Esophagus squamous epithelium (tissue), 5 donors: ENCODE measurements at places on chromosomes 5 and 9.

GRCh38 chr9:109886041-109886440 is 106.0 kb downstream of the PALM2AKAP2 start:
- no peak for DNase-seq
- no peak overlapping the region for H3K4me3 ChIP-seq

- no peaks in the 10 kb centered on the region for H3K27me3 ChIP-seq
- peak overlapping the region; percentile 80 for H3K4me3 ChIP-seq
These were observed 791 bp downstream of the SLC2A8 start for GRCh38 chr9:127397646-127398274.

DNA sequence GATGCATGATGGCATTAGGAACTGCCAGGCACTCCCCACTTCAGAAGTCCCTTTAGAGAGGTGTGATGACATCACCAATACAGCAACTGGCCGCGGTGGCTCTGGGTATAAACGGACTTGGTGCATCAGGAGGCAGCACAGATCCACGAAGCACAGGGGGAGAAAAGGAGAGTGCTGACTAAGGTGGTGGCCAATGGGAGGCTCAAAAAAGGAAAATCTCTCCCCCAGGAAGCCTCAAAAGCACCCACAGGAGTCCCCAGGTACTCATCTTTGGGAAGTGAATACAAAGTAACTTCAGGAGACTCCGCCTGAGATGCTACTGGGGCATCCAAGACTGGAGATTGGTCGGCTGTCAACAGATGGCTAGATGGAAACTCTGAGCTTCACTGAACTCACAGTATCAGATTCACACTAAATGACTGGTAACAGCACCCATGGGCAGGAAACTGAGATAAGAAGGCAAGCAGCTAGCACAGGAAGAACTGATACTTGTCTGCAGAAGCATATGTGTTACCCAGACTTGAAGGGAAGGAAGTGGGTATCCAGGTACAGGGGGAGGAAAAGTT is 7.6 kb downstream of the TTC39B start:
- H3K27me3 ChIP-seq: no peaks in the 10 kb centered on the region
- no peaks in the 10 kb centered on the region for H3K36me3 ChIP-seq
- H3K27ac ChIP-seq: peak overlapping the region; percentile 44
- DNase-seq: no peak
- H3K4me3 ChIP-seq: no peak overlapping the region
- H3K4me1 ChIP-seq: peaks cover 9% of the 10 kb centered on the region

DNA sequence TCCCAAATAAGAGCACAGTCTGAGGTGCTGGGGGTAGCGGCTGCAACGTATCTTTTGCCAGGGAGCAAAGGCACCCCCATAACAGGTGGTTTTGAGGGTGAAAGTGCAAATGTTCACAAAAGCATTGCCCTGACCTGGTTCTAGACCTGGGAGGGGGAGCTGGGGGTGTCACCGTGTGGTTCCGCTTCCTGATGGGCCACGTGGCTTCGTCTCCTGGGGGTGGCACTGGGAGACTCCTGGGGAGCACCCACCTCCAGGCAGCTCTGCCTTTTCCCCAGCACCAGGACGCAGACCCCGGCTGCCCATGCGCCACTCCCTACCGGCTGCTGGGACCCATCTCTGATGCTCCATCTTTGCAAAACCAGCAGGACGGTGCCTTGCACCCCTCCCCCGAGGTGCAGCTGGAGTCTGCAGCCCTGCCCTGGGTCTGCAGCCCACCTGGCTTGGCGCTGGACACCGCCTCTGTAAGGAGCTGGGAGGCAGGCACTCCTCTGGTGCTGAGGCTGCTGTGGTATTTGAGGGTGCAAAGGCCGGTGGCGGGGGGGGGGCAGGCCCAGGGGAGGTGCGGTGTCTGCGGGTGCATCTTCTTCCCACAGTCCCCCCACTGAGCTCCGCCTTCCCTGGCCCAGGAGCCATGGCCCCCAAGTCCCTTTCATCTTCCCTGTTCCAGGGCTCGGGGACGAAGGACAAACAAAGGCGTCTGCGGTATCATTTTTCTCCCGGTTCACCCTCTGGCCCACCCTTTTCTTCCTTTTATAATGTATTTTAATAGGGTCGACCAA is 29.8 kb upstream of the RXRA start:
- no peak overlapping the region for H3K4me3 ChIP-seq
- no peaks in the 10 kb centered on the region for H3K36me3 ChIP-seq
- H3K4me1 ChIP-seq: peaks cover 8% of the 10 kb centered on the region
- DNase-seq: no peak

DNA sequence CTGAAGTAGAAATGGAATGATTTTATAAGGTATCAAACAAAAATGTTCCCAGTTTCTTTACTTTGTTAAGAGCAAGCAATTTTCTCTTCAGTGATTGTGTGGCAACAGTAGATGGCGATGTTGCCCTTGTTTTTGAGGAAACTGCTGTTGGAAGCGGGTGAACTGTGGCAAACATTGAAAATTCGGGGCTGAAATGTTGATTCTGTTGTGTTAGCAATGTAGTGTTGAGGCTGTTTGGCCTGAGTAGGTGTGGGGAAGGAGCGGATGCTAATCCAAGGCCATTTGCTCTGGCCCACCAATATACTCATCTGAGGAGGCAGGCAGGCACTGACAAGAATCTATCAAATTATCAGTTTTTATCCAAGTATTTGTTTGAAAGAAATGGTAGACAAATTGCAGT is 129.8 kb downstream of the SLC12A2 start:
- no peak for DNase-seq
- no peaks in the 10 kb centered on the region for H3K4me1 ChIP-seq
- no peak overlapping the region for H3K4me3 ChIP-seq
- H3K36me3 ChIP-seq: no peaks in the 10 kb centered on the region
- H3K27ac ChIP-seq: no peak overlapping the region
- H3K27me3 ChIP-seq: no peaks in the 10 kb centered on the region

DNA sequence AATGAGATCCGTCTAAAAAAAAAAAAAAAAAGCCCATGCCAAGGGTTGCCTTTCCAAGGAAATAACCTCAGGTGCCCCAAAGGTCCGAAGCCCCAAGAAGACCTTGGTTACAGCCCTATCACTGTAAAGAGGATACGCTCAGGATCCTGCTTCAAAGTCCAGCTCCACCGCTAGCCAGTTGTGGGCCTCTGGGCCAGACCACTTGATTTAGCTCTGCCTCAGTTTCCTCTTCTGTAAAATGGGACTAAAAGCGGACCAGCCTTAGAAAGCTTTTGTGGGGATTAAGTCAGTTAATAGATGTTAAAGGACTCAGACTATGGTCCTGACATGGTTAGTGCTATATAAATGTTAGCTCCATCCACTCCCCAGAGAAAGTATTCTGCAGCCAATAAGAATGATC is 48.7 kb upstream of the ORM1 start:
- H3K4me1 ChIP-seq: peaks cover 16% of the 10 kb centered on the region
- H3K27ac ChIP-seq: no peak overlapping the region
- DNase-seq: no peak
- H3K27me3 ChIP-seq: no peaks in the 10 kb centered on the region
- H3K4me3 ChIP-seq: no peak overlapping the region

DNA sequence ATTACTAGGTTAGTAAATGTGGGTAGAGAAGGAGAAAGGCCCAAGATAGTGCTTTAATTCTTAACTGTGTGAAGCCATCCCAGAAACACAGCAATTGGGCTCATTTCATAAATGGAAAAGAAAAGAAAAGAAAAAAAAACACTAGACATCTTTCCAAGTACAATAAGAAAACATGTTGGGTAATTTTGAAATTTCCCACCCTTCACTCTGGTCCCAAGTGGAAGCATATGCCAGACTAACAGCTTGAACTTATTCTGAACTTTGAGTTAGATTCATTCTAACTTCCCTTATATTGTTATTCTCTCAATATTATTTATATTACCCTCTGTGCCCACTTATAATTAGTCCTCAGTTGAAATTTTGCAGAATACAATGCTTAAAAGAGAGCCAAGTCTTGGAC is 113.4 kb upstream of the GHR start:
- DNase-seq: no peak
- H3K4me3 ChIP-seq: no peak overlapping the region
- H3K4me1 ChIP-seq: no peaks in the 10 kb centered on the region
- no peaks in the 10 kb centered on the region for H3K27me3 ChIP-seq
- H3K27ac ChIP-seq: no peak overlapping the region
- no peaks in the 10 kb centered on the region for H3K36me3 ChIP-seq

GRCh38 chr5:137167187-137167586 is 331.9 kb downstream of the SPOCK1 start:
- H3K4me1 ChIP-seq: no peaks in the 10 kb centered on the region
- no peak overlapping the region for H3K27ac ChIP-seq
- no peaks in the 10 kb centered on the region for H3K27me3 ChIP-seq

GRCh38 chr5:79235634-79236361 is at the start of gene JMY:
Gene JMY (plus strand): TSS chr5:79236131. CDS start chr5:79236651, 520 bp downstream.
- DNase-seq: peak; percentile 31
- no peaks in the 10 kb centered on the region for H3K36me3 ChIP-seq
- H3K27me3 ChIP-seq: no peaks in the 10 kb centered on the region
- H3K4me1 ChIP-seq: peaks cover 44% of the 10 kb centered on the region
- peak within 1 kb of the TSS; percentile 96 for H3K27ac ChIP-seq
- H3K4me3 ChIP-seq: peak within 1 kb of the TSS; percentile 85

DNA sequence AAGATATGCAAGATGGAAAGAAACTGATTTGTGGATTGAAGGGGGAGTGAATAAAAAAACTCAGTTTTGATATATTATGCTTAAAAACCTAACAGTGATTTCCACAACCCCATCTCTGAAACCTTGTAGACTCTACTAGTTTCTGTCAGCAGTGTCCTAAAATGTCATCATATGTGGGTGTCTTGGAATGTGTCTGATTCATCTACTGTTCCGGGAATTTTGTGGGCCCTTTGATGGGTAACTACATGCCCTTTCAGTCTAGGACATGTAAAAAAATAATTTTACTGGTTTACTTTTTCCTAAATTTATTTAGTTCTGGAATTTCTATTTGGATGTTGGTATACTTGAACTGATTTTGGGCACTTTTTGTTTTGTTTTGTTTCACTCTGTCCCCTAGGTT is 118.9 kb upstream of the NMUR2 start:
- no peak overlapping the region for H3K27ac ChIP-seq
- no peak overlapping the region for H3K4me3 ChIP-seq
- H3K36me3 ChIP-seq: no peaks in the 10 kb centered on the region

DNA sequence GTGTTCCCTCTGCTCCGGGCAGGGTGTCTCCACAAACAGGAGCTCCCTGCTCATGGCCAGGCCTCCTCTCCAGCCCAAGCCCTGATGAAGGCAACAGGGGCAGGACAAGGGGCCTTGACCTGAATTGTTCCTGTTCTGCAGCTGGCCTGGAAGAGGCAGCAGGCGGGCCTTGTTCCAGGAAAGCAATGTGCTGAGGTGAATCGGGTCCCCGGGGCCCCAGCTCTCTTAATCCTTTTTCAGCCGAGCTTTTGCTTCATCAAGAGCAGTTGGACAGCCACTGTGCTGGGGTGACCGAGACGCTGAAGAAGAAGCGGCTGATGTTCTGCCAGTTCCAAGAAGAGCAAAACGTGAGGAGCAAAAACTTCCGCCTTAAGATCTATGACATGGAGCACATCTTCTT is 41.4 kb downstream of the CCDC180 start:
- no peak overlapping the region for H3K27ac ChIP-seq
- no peak overlapping the region for H3K4me3 ChIP-seq
- H3K27me3 ChIP-seq: no peaks in the 10 kb centered on the region
- H3K36me3 ChIP-seq: peaks cover 24% of the 10 kb centered on the region
- no peaks in the 10 kb centered on the region for H3K4me1 ChIP-seq

- no peaks in the 10 kb centered on the region for H3K4me1 ChIP-seq
- H3K4me3 ChIP-seq: no peak overlapping the region
- DNase-seq: no peak
- H3K27ac ChIP-seq: no peak overlapping the region
These were observed 34.5 kb upstream of the HTR4 start for GRCh38 chr5:148688787-148689186.

DNA sequence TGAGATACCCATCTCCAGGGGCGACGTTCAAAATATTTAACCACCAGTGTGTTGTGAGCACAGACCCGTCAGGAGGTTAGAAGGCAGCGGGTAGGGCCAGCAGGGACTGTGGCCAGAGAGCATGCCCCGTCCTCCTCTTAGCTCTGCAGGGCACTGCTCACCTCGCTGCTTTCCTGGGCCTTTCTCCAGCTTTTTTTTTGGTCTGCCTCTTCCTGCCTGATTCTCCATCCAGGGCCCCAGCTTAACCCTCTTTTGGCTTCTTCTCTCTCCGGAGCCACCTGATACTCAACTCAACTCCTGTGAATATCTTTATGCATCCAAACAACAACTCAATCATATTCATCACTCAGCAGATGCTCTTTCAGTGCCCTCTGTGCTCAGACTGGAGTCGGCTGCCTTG is 44.0 kb downstream of the TMOD1 start:
- DNase-seq: no peak
- H3K4me1 ChIP-seq: no peaks in the 10 kb centered on the region
- H3K27ac ChIP-seq: no peak overlapping the region
- no peak overlapping the region for H3K4me3 ChIP-seq

DNA sequence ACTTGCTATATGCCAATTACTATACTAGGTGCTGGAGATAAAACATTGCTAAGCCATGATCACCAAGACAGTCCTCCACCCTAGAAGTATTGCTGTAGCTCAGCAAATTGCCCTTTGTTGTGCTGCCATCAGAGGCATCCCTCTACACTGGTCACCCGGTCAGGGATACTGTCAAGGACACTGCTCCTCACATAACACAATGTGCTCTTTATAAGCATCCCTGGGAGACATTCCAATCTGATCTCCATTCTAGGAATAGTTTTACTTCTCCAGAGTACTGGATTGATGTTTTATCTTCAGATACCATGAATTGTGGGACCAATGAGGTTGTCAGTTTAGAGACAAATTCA is 10.4 kb upstream of the DNAJA1 start:
- no peaks in the 10 kb centered on the region for H3K36me3 ChIP-seq
- H3K4me1 ChIP-seq: no peaks in the 10 kb centered on the region
- H3K4me3 ChIP-seq: no peak overlapping the region
- no peak for DNase-seq
- H3K27ac ChIP-seq: no peak overlapping the region

DNA sequence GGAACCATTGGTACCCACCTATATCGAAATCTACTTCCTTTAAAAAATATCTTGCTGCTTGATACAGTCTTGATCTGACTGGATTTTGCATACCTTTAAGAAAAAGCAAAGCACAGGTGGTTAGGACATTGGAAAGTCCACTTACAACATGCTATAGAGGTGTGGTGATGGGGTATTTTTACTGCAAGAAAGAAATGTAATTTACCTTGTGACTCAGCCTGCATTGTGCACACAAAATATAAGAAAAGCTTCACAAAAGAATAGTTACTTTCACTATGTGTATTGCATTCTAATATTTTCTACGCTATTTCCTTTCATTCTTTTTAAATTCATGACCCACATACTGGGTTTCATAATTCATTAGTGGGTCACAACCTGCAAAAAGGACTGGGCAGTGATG is 236.2 kb upstream of the RASEF start:
- H3K4me1 ChIP-seq: no peaks in the 10 kb centered on the region
- DNase-seq: no peak
- H3K36me3 ChIP-seq: no peaks in the 10 kb centered on the region
- H3K27me3 ChIP-seq: no peaks in the 10 kb centered on the region

- no peak overlapping the region for H3K27ac ChIP-seq
- H3K4me3 ChIP-seq: peak overlapping the region; percentile 44
- no peaks in the 10 kb centered on the region for H3K36me3 ChIP-seq
These were observed 1.3 kb downstream of the CDO1 start for GRCh38 chr5:115815006-115815692.

- H3K36me3 ChIP-seq: no peaks in the 10 kb centered on the region
- peak overlapping the region; percentile 100 for H3K27ac ChIP-seq
- no peak for DNase-seq
These were observed 2.4 kb downstream of the NFIL3 start for GRCh38 chr9:91421128-91421765.
